T-helper 17 cell (primary cell): ENCODE measurements at places on chromosomes 1 and 21.

DNA sequence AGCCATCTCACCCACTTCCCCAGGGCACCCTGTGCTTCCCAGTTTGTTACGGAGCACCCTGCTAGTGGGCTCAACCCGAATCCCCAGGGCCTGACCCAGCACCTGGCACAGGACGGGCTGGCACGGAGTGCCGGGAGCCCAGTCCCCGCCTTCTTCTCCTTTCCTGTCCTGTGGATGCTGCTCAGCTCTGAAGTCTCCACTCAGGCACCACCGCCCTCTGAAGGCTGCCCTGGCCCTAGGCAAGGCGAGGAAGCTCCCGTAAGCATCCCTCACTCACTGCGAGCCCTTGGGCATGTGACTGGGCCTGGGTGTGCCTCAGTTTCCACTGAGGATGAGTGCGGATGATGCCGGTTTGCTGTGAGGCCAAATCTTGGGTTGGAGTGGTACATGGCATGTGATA is 21.8 kb downstream of the SLC1A7 start:
- no peak for DNase-seq
- peaks cover 38% of the 10 kb centered on the region for H3K27me3 ChIP-seq
- H3K36me3 ChIP-seq: no peaks in the 10 kb centered on the region

- H3K27ac ChIP-seq: no peak overlapping the region
- no peaks in the 10 kb centered on the region for H3K27me3 ChIP-seq
- peaks cover 2% of the 10 kb centered on the region for H3K4me1 ChIP-seq
- DNase-seq: no peak
These were observed 14.0 kb downstream of the ETS2 start for GRCh38 chr21:38819719-38820159.

DNA sequence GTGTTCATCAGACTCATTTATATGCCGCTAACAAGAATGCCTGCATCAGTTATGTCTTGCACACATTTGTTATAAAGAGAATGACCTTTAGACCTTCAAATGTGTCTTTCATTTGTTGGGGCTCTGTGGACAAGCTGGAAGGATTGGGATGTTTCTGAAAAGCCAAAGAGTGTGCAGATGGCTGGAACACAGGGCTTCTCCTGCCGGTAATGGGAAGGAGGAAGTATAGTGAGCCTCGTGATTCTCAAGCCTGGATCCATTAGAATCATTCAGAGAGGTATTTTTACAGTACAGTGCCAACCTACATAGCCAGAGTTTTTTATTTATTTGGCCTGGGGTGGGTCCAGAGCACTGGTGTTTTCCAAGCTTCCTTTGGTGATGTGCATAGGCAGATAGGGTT is 40.6 kb upstream of the ATP1A1 start:
- no peak for DNase-seq
- H3K27me3 ChIP-seq: peaks cover 7% of the 10 kb centered on the region
- H3K36me3 ChIP-seq: peaks cover 6% of the 10 kb centered on the region
- H3K4me3 ChIP-seq: no peak overlapping the region
- H3K27ac ChIP-seq: no peak overlapping the region
- peaks cover 16% of the 10 kb centered on the region for H3K4me1 ChIP-seq

DNA sequence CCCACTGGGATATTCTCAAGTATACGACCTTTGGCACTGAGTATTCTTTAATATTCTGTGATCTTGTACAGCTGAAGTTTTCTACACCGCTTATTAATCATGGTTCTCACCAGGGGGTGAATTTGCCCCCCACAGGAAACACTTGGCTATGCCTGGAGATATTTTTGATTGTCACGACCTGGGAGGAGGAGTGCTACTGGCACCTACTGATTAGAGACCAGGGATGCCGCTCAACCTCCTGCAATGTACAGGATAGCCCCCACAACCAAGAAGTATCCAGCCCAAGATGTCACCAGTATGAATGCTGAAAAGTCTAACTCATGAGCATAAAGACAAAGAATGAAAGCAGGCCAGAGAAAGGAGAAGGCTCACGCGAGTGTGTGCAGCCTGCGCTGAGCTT is 13.7 kb downstream of the REG4 start:
- H3K4me1 ChIP-seq: peaks cover 2% of the 10 kb centered on the region
- H3K27me3 ChIP-seq: peaks cover 15% of the 10 kb centered on the region
- H3K4me3 ChIP-seq: no peak overlapping the region
- no peak overlapping the region for H3K27ac ChIP-seq
- no peak for DNase-seq

DNA sequence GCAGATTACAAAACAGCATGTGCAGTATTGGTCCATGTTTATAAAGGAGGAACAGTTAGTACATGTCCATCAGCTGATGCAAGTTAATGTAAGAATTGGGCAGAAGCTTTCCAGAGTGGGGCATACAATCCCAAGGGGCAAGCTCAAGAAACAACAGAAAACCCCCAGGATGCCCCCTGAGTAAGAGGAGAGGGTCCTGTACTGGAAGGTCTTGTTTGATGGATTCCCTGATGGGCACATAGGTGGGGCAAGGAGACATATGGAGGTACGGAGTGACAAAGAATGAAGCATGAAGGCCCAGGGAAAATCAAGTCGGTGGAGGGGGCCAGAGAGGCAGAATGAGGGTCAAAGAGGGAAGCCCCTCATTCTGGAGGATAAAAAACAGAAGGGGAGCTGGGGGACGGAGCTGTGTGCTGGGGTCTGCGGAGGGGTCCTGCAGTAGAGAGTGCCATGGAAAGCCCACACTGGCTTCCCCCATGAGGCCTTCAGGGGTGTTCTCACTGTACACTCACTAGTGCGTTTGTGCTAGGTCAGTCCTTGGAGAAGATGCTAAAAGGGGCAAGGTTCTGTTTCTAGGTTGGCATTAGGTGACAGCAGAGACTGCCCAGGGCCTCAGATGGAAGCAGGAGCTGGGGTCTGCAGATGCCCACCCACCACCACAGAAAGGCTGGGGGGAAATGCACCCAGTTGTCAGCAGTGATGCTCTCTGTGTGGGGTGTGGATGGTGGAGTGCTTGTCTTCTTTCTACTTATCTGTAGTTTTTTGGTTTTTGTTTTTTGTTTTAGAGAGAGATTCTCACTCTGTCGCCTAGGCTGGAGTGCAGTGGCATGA is 12.5 kb upstream of the MATN1 start:
- H3K4me1 ChIP-seq: peaks cover 36% of the 10 kb centered on the region
- H3K36me3 ChIP-seq: peaks cover 12% of the 10 kb centered on the region
- DNase-seq: no peak
- H3K27ac ChIP-seq: peak overlapping the region; percentile 83

GRCh38 chr1:11787804-11788436 is 17.8 kb downstream of the MTHFR start:
- H3K27me3 ChIP-seq: no peaks in the 10 kb centered on the region
- H3K27ac ChIP-seq: no peak overlapping the region
- peaks cover 8% of the 10 kb centered on the region for H3K36me3 ChIP-seq
- no peak overlapping the region for H3K4me3 ChIP-seq

DNA sequence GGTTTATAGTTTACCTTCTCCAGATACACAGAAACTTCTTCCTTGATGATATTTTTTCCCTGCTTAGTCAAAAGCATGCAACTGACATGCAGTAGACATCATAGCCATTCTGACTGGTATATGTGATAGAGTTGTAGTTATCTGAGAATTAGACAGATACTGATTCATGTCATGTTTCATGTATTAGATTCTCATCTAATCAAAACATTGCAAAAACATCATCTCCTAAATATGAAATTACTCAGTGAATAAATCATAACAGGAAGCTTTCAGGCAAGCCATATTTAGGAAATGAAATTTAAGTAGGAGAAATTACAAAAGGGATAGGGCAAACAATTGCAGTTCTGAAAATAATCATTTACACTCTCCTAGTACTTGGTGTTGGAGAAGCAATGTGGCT is 38.4 kb upstream of the ASB17 start:
- no peaks in the 10 kb centered on the region for H3K4me1 ChIP-seq
- no peak for DNase-seq
- H3K27ac ChIP-seq: no peak overlapping the region
- H3K27me3 ChIP-seq: no peaks in the 10 kb centered on the region
- H3K4me3 ChIP-seq: no peak overlapping the region

DNA sequence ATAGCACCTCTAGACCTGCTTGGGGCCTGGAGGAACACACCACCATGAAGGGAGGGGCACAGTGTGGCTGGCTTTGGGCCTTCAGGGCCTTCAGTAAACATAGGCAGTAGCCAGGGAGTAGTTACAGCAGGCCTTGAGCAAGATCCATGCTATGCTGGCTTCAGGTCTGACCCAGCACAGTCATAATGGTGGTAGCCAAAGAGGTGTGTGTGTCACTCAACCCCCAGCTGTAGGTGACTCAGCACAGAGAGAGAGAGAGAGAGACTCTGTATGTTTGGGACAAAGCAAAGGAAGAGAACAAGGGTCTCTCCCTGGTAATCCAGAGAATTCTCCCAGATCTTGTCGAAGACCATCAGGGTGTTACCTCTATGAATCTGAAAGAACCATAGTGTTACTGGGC is 250.5 kb upstream of the PKN2 start:
- no peak overlapping the region for H3K4me3 ChIP-seq
- H3K4me1 ChIP-seq: no peaks in the 10 kb centered on the region
- H3K36me3 ChIP-seq: no peaks in the 10 kb centered on the region
- DNase-seq: no peak

GRCh38 chr1:36031441-36031840 is 52.5 kb upstream of the TEKT2 start:
- H3K27me3 ChIP-seq: no peaks in the 10 kb centered on the region
- H3K4me1 ChIP-seq: no peaks in the 10 kb centered on the region
- no peak overlapping the region for H3K4me3 ChIP-seq
- H3K36me3 ChIP-seq: peaks cover 13% of the 10 kb centered on the region
- H3K27ac ChIP-seq: peak overlapping the region; percentile 39

DNA sequence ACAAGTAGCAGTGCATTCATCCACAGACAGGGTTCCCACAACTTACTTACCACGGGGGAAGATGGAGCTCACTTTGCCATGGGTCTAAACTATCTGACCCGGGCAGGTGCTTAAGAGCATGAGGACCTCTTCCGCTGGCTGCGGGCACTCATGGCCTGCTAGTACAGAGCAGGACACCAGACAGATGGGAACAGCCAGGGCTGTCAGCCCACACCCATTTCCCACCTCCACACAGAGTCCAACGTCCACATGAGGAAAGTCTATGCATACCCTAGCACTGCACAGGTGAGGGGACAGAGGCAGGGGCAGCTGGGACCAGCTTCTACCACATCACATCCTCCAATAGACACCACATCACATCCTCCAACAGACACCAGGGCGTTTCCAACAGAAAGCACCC is 35.8 kb upstream of the PRDM15 start:
- peaks cover 3% of the 10 kb centered on the region for H3K4me1 ChIP-seq
- no peaks in the 10 kb centered on the region for H3K27me3 ChIP-seq
- no peak overlapping the region for H3K4me3 ChIP-seq
- no peak overlapping the region for H3K27ac ChIP-seq
- H3K36me3 ChIP-seq: peaks cover 2% of the 10 kb centered on the region
- DNase-seq: no peak

GRCh38 chr1:215772151-215772550 is 205.0 kb downstream of the KCTD3 start:
- no peak for DNase-seq
- H3K27ac ChIP-seq: no peak overlapping the region
- no peaks in the 10 kb centered on the region for H3K36me3 ChIP-seq
- H3K4me3 ChIP-seq: no peak overlapping the region
- no peaks in the 10 kb centered on the region for H3K4me1 ChIP-seq

DNA sequence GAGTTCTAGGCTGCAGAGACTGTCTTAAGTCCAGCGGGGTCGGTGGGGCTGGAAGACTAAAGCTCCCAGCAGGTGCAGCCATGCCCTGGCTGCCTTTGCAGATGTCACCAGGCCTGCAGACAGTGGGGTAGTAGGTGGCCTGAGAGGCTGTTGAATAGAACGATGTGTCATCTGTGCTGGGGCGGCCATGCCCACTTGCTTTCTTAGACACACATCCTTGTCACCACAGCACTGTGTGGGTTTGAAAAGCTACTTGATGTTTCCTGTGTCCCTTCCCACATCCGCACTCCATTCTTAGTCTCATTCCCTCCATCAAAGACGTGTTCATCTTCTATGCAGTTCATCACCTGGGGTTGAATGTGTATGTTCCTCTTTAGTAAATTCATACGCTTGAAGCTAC is 184.5 kb upstream of the TMEM51 start:
- peaks cover 3% of the 10 kb centered on the region for H3K36me3 ChIP-seq
- peaks cover 6% of the 10 kb centered on the region for H3K4me1 ChIP-seq
- no peak overlapping the region for H3K4me3 ChIP-seq
- DNase-seq: no peak

- no peak overlapping the region for H3K27ac ChIP-seq
- no peak for DNase-seq
- no peak overlapping the region for H3K4me3 ChIP-seq
- peaks cover 26% of the 10 kb centered on the region for H3K27me3 ChIP-seq
- H3K4me1 ChIP-seq: no peaks in the 10 kb centered on the region
These were observed 31.4 kb downstream of the DDR2 start for GRCh38 chr1:162663589-162664106.

GRCh38 chr1:201088395-201088794 is 23.8 kb downstream of the CACNA1S start:
- H3K4me3 ChIP-seq: no peak overlapping the region
- DNase-seq: no peak
- peaks cover 42% of the 10 kb centered on the region for H3K27me3 ChIP-seq
- no peak overlapping the region for H3K27ac ChIP-seq
- H3K4me1 ChIP-seq: peaks cover 3% of the 10 kb centered on the region

- H3K27me3 ChIP-seq: peaks cover 54% of the 10 kb centered on the region
- H3K4me3 ChIP-seq: no peak overlapping the region
- DNase-seq: no peak
- H3K27ac ChIP-seq: no peak overlapping the region
- H3K4me1 ChIP-seq: peaks cover 9% of the 10 kb centered on the region
- peaks cover 2% of the 10 kb centered on the region for H3K36me3 ChIP-seq
These were observed 3.2 kb upstream of the KIAA1614 start for GRCh38 chr1:180909462-180909976.
